Epithelial cell of proximal tubule (primary cell): ENCODE measurements at places on chromosomes 3 and 15. TPM values are rescaled to one million over a fixed set of nuclear protein-coding genes. Genes with fewer than 3 reads are reported as not detected.

Gene CILP
- not detected in 2 replicates for total RNA-seq

DNA sequence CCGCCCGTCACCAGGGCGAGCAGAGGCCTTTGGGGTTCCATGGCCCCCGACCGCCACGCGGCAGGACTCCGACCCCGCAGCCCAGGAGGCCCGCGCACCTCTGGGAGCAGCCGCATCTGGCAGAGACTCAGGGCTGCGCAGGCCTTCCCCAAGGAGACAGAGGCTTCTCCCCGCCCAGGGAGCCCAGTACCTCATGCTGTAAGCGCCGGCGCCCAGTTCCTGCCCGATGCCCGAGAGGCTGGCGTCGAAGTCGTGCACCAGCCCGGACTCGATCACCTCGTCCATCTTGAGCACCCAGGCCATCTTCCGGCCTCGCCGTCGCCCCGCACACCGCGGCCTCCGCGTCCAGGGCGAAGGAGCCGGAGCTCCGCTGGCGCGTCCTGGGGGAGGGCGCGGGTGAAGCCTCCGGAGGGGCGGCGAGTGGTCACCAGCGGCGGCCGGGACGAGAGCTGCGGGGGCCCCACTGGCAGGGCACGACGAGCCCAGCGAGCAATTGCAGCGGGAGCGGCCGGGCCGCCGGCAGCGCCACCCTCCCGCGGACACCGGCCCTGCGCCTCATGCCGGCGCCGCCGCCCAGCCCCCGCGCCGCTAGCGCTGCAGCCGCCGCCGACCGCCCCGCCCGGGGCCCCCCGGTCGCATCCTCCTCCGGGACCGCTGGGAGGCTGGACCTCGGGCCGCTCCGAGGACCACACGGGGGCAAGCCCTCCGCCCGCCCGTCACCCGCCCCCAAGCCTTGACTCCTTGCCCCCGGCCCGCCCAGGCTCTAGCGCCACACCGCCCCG lies 468 bp downstream of the UBP1 start:
- no peak for DNase-seq

DNA sequence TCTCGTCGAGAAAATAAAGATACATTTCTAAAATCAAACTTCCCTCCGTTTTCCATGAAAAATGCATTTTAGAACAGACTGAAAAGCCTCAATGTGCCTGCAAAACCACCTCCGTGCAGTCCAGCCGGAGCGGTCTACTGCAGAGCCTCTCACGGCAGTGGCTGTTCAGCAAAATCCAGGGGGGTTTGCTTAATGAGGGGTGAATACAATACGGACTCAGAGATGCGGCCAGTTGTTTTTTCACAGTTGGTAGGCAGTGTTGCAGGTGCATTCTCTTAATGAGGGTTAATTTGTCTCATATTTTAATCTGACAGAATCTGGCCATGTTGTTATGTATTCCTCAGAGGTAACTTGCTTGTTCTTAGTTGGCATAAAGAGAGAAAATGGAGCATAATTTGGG lies 223.0 kb downstream of the EBLN2 start:
- no peak for DNase-seq

DNA sequence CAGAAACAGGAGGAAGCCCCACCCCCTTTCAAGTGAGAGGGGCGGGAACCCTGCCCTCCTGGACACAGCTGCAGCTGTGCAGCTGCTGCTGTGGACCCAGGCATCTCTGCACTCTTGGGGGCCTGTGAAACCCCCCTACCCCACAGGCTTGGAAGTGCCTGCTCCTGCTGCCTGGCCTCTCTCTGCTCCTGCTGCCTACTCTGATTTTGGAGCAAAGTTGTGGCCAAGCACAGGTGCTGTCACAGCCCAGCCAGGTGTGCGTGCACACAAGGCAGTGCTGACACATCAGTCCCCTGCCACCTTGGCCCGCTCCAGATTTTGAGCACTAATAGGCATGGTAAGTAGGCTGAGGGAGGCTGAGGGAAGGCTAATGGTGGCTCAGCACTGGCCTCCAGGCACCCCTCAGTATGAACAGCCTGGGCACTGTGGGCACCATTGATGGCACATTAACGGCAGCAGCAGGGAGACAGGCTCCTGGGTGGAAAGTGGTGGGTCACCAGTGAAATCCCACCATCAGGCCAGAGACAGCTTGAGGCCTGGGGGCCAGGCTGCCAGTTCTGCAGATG lies 890.9 kb downstream of the GBE1 start:
- DNase-seq, result no peak

GRCh38 chr3:17820275-17820674 lies 77.8 kb upstream of the TBC1D5 start:
- DNase-seq, result no peak

Gene PDZRN3
- 0.17 and 0.22 TPM in 2 replicates for total RNA-seq

Gene CFAP91
- total RNA-seq, result 2.1 and 2.2 TPM in 2 replicates

GRCh38 chr3:57974796-57975388 lies 33.3 kb upstream of the FLNB start:
- peak; percentile 76 for DNase-seq

- no peak for DNase-seq
Observed at GRCh38 chr3:71554649-71555048, 28.9 kb downstream of the FOXP1 start.

Gene HGD
- total RNA-seq, result 5.9 and 18.1 TPM in 2 replicates

DNA sequence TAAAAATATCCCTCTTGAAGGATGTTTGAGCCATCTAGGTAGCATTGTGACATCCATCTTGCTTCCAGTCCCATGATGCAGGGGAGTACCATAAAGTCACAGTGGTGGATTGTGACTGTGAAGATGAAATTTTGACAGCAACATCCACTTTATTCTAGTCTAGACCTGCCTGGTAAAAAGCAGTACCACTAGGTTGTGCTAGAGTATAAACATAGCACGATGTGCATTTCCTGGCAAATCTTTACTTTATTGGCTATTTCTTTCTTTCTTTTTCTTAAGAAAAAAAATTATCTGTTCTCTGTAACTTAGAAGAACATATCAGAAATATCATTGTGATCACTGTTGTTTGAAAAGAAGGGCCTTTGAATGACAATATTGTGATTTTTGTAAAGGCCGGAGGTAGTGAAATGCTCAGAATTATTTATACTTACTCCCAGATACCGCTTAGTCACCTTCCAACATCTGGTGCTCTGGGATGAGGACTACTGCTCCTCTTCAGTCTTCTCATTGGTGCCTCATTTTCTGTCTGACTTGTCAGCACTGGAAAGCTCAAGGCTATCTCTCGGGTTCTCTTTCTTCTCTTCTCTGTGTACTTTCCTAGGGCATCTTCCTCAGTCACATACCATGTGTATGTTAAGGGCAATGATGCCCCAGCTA lies 35.6 kb downstream of the AGBL1 start:
- no peak for DNase-seq

- no peak for DNase-seq
Observed at GRCh38 chr3:45126730-45127129, 19.4 kb downstream of the CDCP1 start.

GRCh38 chr3:127712881-127713771 lies 40.4 kb downstream of the ABTB1 start:
- no peak for DNase-seq

DNA sequence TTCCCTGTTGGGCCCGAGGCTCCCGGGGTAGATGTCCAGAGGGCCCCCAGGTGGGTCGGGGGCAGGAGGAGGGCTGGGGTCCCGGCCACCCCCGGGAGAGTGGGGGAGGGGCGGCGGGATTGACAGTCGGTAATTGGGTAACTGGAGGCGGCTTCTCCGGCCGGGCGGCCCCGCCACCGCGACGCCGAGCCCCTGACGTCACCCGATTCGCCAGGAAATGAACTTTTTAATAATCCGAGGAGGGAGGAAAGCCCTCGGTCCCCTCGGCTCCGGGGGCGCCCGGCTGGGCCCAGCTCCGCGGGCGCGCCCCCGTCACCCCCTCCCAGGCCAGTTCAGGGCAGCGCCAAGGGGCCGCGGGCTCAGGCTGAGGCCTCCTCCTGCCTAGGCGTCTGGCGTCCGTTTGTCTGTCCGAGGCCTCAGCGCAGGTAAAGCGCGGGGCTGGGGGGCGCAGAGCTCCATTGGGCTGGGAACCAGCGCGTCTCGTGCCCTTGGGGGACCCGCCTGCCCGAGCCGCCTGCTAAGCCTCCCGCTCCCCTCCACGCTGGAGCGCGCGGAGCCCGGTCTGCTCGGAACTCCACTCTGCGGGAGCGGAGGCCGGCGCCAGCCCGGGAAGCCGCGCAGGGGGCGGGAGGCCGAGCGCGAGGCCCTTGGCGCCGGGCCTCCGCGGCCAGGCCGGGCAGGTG lies 3.9 kb downstream of the GATA2 start:
- DNase-seq, result no peak

Gene MBD4
- 25.2 and 25.7 TPM in 2 replicates for total RNA-seq

Gene RAMAC
- total RNA-seq, result 35.8 and 40.5 TPM in 2 replicates

- peak; percentile 12 for DNase-seq
Observed at GRCh38 chr3:52742418-52743041, 28.2 kb downstream of the NEK4 start.

Gene PAK6
- 4.5 and 7.1 TPM in 2 replicates for total RNA-seq

DNA sequence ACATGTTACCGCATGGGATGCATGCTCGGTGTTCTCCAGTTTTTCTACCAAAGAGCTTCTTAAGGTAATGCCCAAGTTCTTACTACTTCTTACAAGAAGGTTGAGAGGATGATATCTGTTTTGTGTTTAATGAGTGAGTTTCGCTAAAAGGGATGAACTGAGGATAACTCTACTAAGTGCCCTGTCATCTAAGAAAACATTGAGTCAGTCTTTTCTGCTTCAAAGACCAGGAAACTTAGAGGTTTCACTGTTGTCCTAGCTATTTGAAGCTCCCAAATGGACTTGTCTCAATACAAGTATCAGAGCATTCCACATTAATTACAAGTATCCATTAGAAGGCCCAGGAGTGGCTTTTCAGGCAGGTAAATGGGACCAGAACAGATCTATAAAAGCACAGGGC lies 296.2 kb downstream of the KBTBD8 start:
- no peak for DNase-seq

- no peak for DNase-seq
Observed at GRCh38 chr3:45002720-45003119, 23.4 kb upstream of the CLEC3B start.

- no peak for DNase-seq
Observed at GRCh38 chr3:535566-536416, 339.2 kb downstream of the CHL1 start.

Gene LSG1
- 29.1 and 29.7 TPM in 2 replicates for total RNA-seq

GRCh38 chr15:79090487-79091203 lies at the start of gene RASGRF1:
TSS of gene RASGRF1 (minus strand) at chr15:79090780. CDS start at chr15:79090498, 282 bp downstream.
- DNase-seq, result no peak

Gene UBAP1L
- total RNA-seq, result 0.07 and 0.23 TPM in 2 replicates

Gene EFHB
- 3.3 and 5.5 TPM in 2 replicates for total RNA-seq

DNA sequence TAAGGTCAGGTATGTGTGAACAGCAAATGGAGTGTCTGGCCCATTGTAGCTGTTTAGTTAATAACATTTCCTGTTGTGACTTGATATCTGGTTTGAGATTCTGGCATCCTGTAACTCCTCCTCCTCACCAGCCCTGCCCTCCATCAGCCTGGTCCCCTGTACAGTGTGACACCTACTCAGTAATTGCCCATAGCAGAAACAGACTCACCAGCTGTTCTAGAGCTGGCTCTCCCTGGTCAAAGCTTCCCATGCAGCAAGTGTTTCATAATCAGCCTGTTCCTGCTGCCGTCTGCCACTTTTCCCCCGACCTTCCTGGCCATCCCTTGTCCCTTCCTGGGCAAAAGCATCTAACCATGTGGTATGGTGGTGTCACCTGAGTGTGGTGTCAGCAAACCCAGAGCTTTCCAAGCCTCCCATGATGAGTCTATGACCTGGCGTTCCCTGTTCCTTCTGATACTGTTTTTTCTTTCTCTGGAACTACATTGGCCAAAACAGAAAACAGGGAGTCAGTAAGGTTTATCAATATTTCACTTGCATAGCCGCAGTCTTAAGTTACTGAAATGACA lies 55.4 kb downstream of the B3GALNT1 start:
- DNase-seq, result no peak

GRCh38 chr15:80789296-80789695 lies 10.1 kb downstream of the CEMIP start:
- no peak for DNase-seq

Gene CSK
- total RNA-seq, result 28.4 and 35.2 TPM in 2 replicates

DNA sequence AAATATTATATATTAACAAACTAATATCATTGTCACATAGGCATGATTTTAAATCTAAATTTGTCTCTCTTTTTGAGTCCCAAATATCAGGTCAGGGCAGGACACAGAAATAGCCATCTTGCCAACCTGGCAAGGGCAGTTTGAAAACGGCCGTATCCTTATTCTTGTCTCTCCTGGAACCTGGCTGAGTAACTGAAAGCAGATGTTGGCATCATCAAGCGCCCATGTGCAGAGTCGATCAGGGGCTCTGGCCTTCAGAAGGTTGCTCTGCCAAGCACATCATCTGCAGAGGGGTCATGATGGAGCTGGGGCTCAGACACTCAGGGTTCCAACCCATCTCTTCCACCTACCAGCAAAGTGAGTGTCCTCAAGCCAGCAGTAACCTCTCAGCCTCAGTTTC lies 55.2 kb upstream of the OCA2 start:
- no peak for DNase-seq

DNA sequence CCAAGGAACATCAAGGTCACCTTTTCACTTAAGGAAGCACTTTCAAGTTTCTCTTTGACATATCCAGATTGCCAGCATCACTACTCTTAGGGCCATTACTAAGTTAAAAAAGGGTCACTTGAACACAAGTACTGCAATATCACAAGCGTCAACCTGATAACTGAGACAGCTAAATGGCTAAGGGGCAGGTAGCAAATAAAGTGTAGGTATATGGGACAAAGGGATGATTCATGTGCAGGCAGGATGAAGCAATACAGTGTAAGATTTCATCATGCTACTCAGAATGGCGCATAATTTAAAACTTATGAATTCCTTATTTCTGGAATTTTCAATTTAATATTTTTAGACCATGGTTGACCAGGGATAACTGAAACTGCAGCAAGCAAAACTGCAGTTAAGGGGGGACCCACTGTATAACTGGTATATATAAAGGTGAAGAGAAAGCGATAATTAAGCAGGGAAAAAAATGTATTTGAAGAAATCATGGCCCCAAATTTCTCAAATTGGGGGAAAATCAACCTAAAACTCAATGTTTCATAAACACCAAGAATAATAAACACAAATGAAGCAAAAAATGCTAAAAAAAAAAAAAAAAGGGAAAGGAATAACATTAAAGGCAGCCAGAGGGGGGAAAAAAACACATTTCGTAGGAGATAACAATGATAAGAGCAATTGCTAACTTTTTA lies 13.1 kb downstream of the CCR1 start:
- DNase-seq, result no peak

- no peak for DNase-seq
Observed at GRCh38 chr3:185311991-185312390, 50.9 kb upstream of the MAP3K13 start.

DNA sequence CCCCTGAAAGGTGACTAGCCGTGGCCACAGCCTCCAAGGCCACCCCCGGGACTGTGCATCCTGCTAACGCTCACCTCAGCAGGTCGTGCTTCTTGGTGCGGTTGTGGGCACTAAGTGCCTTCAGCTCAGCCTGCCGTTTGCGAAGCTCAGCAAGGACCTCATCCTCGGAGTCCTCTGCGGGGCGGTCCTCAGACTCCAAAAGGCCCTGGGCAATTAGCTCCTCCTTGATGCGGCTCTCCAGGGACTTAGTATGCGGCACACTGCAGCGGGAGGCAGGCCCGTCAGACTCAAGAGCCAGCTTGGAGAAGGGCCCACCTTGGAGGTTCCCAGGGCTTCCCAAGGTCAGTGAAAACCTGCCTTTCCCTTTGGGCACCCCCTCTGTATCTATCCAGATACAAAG lies 8.3 kb downstream of the TADA3 start:
- DNase-seq, result no peak
